ENCODE measurements at places on chromosomes 11 and 22.

- DNase-seq = no peak
- no peaks in the 10 kb centered on the region for H3K27me3 ChIP-seq
- H3K4me3 ChIP-seq = no peak overlapping the region
- H3K27ac ChIP-seq = no peak overlapping the region
- no peaks in the 10 kb centered on the region for H3K36me3 ChIP-seq
Observed at GRCh38 chr22:22939588-22940368, 52.2 kb downstream of the IGLL5 start.

GRCh38 chr22:21779444-21779843 is 43.9 kb upstream of the YPEL1 start:
- no peak for DNase-seq
- H3K4me1 ChIP-seq = no peaks in the 10 kb centered on the region
- H3K4me3 ChIP-seq = no peak overlapping the region
- H3K27me3 ChIP-seq = no peaks in the 10 kb centered on the region

GRCh38 chr11:71075871-71076420 is 176.4 kb downstream of the SHANK2 start:
- no peak overlapping the region for H3K4me3 ChIP-seq
- no peaks in the 10 kb centered on the region for H3K4me1 ChIP-seq
- no peak overlapping the region for H3K27ac ChIP-seq
- DNase-seq = no peak
- no peaks in the 10 kb centered on the region for H3K36me3 ChIP-seq
- H3K27me3 ChIP-seq = no peaks in the 10 kb centered on the region

DNA sequence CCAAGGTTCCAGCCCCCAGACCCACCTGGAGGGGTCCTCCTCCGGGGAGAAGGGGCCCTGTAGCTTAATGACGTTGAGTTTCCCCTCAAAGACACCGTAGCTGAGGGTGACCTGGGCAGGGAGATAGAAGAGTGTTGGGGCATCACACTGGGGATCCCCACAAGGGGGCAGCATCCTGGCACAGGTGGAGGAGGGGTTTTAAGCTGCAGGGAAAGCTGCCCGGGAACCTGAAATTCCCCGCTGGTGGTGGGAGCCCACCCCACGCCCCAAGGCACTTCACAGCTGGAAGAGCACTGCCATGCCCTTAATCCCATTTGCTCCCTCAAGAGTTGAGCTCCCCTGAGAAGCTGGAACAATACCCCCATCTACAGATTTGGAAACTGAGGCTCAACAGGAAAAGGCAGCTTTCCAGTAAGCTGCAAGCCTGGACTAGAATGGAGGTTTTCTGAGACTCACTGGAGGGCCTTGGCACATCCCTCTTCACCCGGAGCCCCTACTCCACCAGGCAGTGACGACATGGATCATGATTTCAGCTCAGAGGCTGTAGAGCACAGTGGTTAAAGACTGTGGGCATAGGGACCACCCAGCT is 13.7 kb downstream of the MFNG start:
- H3K36me3 ChIP-seq = no peaks in the 10 kb centered on the region
- DNase-seq = no peak
- no peaks in the 10 kb centered on the region for H3K4me1 ChIP-seq
- no peaks in the 10 kb centered on the region for H3K27me3 ChIP-seq
- no peak overlapping the region for H3K27ac ChIP-seq

DNA sequence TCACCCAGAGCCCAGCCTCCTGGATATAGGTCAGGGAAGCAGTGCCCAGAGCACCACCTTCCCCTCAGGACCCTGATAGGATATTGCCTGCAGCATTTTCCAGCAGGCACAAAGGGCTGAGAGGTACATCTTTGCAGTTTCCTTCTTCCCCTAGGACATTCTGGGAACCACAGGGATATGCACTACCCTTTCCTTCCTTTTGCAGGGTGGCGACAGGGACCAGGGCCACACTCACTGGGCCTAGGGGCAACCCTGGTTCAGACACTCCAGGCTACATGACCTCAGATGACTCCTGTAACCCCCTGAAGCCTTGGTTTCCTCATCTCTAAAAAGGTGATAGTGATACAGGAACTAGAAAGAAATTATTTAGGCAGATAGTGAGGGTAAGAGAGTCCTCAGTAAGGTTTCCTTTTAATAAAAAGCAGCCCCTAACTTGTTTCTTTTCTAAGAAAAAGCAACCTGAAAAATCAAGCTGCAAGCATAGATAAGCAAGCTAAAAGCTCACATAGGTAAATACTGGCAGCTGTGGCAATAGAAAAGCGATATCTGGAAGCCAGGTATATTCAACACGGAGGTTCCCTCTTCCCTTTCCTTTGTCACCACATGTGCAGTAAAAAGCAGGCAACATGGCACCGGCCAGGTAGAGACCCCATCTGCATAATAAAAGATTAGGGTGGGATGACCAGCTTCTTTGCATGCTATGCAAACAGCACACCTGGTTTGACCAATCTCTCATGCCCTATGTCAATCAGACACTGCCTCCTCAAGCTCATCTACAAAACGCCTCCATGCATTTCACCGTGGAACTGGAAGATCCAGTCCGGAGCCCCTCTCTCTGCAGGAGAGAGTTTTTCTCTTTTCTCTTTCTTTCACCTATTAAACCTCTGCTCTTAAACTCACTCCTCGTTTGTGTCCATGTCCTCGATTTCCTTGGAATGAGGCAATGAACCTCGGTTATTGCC is 13.2 kb upstream of the MRGPRX2 start:
- H3K36me3 ChIP-seq = no peaks in the 10 kb centered on the region
- no peak overlapping the region for H3K27ac ChIP-seq
- no peaks in the 10 kb centered on the region for H3K4me1 ChIP-seq
- no peak for DNase-seq
- peaks cover 5% of the 10 kb centered on the region for H3K27me3 ChIP-seq
- no peak overlapping the region for H3K4me3 ChIP-seq

DNA sequence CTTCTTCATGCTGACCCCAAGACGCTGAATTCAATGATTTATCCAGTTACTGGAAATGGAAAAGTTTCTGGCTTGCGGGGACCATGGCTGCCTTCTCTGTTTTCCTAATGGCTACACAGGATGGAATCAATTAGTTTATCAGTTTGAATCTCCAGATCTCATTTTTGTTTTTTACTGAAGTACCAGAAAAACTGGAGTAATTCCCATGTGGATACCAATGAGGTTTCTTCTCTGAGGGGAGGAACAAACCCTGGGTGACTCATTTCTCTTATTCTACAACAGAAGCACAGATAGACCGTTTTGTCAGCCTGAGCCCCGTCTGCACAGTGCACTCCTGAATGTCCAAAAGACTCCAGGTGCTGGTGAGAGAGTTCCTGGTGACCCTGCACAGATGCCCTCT is 3.4 kb downstream of the ZNF195 start:
- no peak overlapping the region for H3K4me3 ChIP-seq
- H3K36me3 ChIP-seq = peaks cover 40% of the 10 kb centered on the region
- H3K4me1 ChIP-seq = peaks cover 19% of the 10 kb centered on the region
- DNase-seq = no peak

- H3K36me3 ChIP-seq = no peaks in the 10 kb centered on the region
- no peak overlapping the region for H3K27ac ChIP-seq
- H3K4me1 ChIP-seq = peaks cover 19% of the 10 kb centered on the region
- H3K27me3 ChIP-seq = no peaks in the 10 kb centered on the region
- DNase-seq = no peak
Observed at GRCh38 chr22:42931421-42932196, 74.5 kb upstream of the ARFGAP3 start.

DNA sequence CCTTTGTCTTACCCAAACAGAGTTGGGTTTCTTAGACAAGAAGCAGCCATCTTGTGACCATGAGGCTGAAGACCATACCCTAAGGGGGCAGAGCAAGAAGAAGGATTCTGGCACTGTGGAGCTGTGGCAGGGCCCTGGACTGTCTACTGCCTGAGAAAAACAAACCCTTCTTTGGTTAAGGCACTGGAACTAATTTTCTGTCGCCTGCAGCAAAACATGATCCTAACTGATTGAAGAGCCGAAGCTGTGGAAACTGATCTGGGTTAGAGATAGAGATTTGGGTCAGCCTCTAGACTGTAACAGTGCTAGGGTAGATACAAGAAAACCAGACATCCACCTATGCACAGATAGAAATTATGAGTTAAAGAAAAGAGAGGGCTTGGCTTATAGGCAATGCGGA is 11.3 kb upstream of the ACER3 start:
- H3K27ac ChIP-seq = no peak overlapping the region
- DNase-seq = no peak
- no peaks in the 10 kb centered on the region for H3K4me1 ChIP-seq
- no peaks in the 10 kb centered on the region for H3K36me3 ChIP-seq

DNA sequence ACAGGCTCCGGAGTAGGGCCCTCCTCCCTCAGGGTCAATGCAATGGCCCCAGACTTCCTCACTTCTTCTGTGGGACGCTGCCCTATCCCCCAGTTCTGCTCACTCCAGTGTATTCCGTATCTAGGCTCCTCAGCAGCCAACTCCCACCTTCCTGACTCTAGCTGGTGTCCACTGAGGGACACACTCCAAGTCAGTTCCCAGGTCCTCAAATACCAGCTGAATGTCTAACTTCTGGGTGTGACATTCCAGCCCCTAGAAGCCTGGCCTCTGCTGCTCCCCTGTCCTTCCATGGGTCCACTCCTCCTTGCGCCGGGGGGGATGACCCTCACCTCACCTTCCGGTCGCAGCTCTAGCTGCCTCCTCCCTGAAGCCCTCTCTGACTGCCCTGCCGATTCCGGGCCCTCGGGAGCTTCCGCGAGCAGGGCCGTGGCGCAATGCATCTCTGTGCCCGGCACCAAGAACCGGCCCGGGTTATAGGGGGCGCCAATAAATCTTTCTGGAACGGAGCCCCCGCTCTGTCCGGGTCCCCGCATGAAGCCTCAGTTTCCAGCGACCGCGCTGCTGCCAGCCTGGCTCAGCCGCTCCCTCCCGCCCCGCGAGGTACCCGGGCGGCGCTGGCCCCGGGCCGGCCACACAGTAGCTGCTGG is 15.4 kb downstream of the BAD start:
- H3K27ac ChIP-seq = peak overlapping the region; percentile 98
- H3K36me3 ChIP-seq = no peaks in the 10 kb centered on the region
- no peak for DNase-seq
- peak overlapping the region; percentile 67 for H3K4me3 ChIP-seq
- H3K4me1 ChIP-seq = peaks cover 13% of the 10 kb centered on the region

DNA sequence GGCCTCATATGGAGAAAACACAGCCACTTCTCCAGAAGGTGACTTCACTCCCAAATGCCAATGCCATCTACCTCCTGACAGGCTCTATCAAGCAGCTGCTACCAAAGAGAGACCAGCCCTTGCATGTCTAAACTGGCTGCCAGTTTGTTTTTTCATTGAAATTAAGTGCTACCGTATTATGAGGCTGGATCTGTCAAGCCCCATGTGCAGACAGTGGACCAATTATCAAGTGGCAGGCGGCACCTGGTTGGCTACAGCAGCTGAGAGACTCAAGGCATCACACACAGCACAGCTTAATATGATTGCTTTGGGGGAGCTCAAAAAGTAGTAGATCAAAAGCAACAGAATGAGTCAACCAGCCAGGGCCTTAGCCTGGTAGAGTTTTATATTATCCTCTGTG is 1293.0 kb upstream of the TENM4 start:
- no peak overlapping the region for H3K4me3 ChIP-seq
- H3K36me3 ChIP-seq = no peaks in the 10 kb centered on the region
- no peak overlapping the region for H3K27ac ChIP-seq
- H3K4me1 ChIP-seq = no peaks in the 10 kb centered on the region
- no peak for DNase-seq
- no peaks in the 10 kb centered on the region for H3K27me3 ChIP-seq

DNA sequence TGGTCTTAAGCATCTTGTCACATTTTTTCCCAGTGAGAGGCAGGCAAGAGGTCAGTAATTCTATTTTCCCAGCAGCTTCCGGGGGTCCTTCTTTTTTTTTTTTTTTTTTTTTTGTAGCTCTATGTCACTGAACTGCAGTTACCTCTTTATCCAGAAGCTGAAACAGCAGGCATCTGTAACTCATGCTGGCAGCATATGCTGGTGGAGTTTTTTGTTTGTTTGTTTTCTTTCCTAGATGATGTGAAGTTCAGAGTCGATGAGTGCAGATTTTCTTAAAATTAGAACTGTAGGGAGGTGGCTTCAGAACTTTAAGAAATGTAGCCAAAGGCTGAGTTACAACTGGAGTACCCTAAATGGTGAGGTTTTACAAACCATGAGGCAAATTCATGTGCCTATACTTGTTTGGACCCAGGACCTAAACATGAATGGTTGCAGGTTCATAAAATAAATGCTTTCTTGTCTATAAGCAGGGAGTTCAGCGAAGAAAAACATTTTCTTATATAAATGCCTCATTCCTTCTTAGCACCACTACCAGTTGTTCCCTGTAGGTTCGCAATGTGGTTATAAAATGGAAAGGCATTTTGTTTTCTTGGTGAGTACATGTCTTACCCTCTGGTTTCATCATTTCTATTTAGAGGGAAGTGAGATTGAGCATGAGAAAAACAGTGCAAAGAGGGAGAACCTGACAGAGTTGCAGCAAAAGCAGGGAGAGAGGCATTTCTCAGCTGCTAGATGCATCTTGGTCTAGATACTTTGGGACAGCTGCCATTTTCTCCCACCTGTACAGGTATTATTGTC is 84.0 kb downstream of the TRIM44 start:
- DNase-seq = no peak
- no peaks in the 10 kb centered on the region for H3K4me1 ChIP-seq
- H3K36me3 ChIP-seq = no peaks in the 10 kb centered on the region

DNA sequence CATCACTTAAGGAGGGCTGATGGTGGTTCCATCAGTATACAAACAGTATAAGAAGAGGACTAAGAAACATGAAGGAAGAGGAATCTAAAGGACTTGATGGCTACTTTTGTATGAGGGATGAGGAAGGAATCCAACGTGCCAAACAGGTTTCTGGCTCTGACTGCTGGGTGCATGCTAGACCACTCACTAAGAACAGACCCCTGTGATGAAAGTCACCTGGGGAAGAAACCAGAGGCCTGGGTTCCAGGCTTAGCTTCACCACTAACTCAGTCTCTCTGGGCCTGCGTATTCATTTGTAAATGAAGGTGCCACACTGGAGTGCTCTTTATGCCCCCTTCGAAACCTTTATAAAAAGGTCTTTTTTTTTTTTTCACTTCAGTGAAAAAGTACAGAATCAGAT is 55.1 kb downstream of the AAMDC start:
- H3K4me3 ChIP-seq = no peak overlapping the region
- no peaks in the 10 kb centered on the region for H3K27me3 ChIP-seq

DNA sequence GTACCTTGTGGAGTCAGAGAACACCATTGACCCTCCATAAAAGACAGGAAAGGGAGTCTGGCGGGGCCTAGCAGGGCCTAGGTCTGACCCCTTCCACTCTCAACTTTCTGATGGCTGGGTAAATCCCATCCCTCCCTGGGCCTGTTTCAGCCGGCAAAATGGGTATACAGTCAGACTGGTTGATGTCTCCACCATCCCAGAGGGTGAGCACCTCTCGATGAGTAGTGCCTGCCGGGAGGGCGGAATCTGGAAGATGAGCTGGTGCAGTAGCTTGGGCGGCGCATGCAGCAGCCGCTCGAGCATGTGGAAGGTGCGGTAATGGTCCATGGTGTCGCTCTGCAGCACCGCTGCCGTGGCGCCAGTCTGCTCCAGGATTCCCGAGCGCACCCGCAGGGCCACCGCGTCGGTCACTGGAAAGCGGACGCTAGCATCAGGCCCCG is 528 bp downstream of the FIBP start:
- H3K27me3 ChIP-seq = no peaks in the 10 kb centered on the region
- H3K27ac ChIP-seq = peak overlapping the region; percentile 98
- DNase-seq = no peak
